Cardiac muscle cell (in vitro differentiated cells and primary cell): ENCODE measurements at places on chromosomes 1 and 21. TPM values are rescaled to one million over a fixed set of nuclear protein-coding genes. Genes with fewer than 3 reads are reported as not detected.

- peaks cover 16% of the 10 kb centered on the region for H3K4me1 ChIP-seq
- no peaks in the 10 kb centered on the region for H3K27me3 ChIP-seq
- H3K4me3 ChIP-seq = peak overlapping the region; percentile 84
- H3K27ac ChIP-seq = peak overlapping the region; percentile 99
- H3K36me3 ChIP-seq = peaks cover 28% of the 10 kb centered on the region
- DNase-seq = peak; percentile 49
These were observed 526 bp downstream of the TPR start for GRCh38 chr1:186374303-186375151.

DNA sequence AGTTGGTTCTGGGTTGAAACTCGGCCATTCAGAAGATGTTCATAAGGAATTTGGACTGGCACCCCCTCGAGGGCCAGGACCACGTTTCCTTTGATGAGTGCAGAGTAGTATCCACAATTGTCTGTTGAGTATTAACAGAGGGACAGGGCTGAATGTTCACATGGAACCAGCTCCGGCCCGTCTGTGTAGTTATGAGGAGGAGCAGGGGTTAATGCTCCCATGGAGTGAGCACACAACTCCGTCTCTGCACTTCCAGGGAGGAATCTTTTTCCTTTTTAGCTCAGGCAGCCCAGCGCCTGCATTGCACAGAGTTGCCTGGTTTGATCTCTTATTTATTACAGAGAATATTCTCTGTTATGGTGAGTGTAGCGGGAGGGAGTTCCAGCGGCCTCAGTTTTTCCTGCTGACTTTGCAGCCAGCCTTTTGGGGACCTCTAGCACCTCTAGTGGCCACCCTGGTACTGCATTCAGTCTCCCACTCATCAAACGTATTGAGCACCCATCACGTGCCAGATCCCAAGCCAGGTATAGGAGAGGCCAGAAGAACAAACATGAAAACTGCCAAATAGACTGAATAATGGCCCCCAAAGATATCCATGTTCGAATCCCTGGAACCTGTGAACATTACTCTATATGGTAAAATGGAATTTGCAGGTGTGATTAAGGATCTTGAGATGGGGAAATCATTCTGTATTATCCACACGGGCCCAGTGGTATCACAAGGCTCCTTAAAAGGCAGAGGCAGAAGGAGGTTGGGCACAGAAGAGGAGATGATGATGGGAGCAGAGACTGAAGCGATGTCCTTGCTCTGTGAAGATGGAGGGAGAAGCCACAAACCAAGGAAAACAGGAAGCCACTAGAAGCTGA is 167.7 kb upstream of the CSF3R start:
- no peaks in the 10 kb centered on the region for H3K36me3 ChIP-seq
- no peaks in the 10 kb centered on the region for H3K27me3 ChIP-seq
- no peaks in the 10 kb centered on the region for H3K4me1 ChIP-seq
- H3K27ac ChIP-seq = no peak overlapping the region
- no peak overlapping the region for H3K4me3 ChIP-seq
- peak; percentile 63 for DNase-seq

- H3K4me1 ChIP-seq = no peaks in the 10 kb centered on the region
- H3K36me3 ChIP-seq = no peaks in the 10 kb centered on the region
- H3K4me3 ChIP-seq = no peak overlapping the region
- no peak overlapping the region for H3K27ac ChIP-seq
- peaks cover 86% of the 10 kb centered on the region for H3K27me3 ChIP-seq
These were observed 6.2 kb downstream of the TACSTD2 start for GRCh38 chr1:58570817-58571216.

Gene DNAH14
- 24.6 and 40.8 TPM in 2 replicates for total RNA-seq

DNA sequence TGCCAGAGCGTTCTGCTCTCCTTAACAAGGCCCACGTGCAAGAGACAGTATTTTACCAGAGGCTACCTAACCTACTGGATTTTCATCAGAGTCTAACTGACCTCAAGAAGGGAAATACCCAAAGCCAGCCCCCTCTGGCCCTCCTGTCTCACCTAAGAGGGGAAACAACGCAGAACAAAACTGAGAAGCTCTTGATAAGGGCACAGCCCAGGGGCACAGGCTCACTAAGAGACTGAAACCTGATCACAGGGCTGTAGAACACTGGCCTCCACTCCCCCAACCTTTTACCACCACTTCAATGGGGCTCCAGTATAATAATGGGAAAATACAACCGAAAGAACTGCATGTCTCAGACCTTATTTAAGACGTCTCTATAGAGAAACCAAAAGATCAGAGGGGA is 449.5 kb upstream of the CAMK1G start:
- H3K27ac ChIP-seq = no peak overlapping the region
- no peak overlapping the region for H3K4me3 ChIP-seq
- H3K27me3 ChIP-seq = no peaks in the 10 kb centered on the region
- no peak for DNase-seq

Gene C4BPB
- total RNA-seq = not detected in 2 replicates

Gene LRRC39
- total RNA-seq = 13.3 and 17.3 TPM in 2 replicates

- peaks cover 47% of the 10 kb centered on the region for H3K4me1 ChIP-seq
- H3K36me3 ChIP-seq = no peaks in the 10 kb centered on the region
- no peak overlapping the region for H3K27ac ChIP-seq
These were observed 117.1 kb upstream of the SPAG17 start for GRCh38 chr1:118302145-118302544.

Gene SPRR5
- not detected in 2 replicates for total RNA-seq

DNA sequence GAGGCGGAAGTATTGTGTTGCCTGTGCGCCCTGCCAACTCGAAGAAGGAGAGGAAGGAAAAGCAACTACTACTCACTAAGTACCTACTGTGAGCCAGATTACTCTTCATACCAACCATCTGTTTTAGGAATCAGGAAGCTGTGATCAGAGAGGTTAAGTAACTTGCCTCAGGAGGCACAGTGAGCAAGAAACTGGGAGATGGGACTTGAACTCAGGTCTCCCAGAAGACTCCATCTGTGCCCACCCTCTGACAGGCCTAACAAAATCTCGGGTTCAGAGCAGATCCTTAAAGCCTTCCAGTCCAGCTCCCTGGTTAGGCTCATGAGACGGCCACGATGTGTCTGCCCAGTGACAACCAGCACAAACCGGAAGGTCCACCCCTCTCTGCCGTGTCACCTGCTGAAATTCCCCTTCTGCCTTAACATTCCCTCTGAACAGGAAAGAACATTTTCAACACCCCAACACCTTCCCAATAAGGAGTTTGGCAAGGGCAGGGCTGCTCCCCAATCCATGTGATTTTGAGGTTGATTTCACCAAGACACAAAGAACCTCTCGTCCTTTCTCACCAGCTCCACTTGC is 230.1 kb downstream of the TOMM20 start:
- DNase-seq = no peak
- no peak overlapping the region for H3K4me3 ChIP-seq
- peak overlapping the region; percentile 9 for H3K27ac ChIP-seq
- no peaks in the 10 kb centered on the region for H3K27me3 ChIP-seq
- H3K4me1 ChIP-seq = peaks cover 10% of the 10 kb centered on the region

Gene RGS13
- 1.3 and 1.4 TPM in 2 replicates for total RNA-seq

GRCh38 chr1:7975212-7975865 is 13.8 kb downstream of the PARK7 start:
- no peak overlapping the region for H3K4me3 ChIP-seq
- DNase-seq = peak; percentile 83
- H3K27me3 ChIP-seq = no peaks in the 10 kb centered on the region
- H3K4me1 ChIP-seq = no peaks in the 10 kb centered on the region
- peaks cover 26% of the 10 kb centered on the region for H3K36me3 ChIP-seq

GRCh38 chr1:234176000-234176399 is 197.3 kb upstream of the COA6 start:
- DNase-seq = no peak
- no peaks in the 10 kb centered on the region for H3K36me3 ChIP-seq
- H3K4me3 ChIP-seq = no peak overlapping the region
- H3K27ac ChIP-seq = no peak overlapping the region

DNA sequence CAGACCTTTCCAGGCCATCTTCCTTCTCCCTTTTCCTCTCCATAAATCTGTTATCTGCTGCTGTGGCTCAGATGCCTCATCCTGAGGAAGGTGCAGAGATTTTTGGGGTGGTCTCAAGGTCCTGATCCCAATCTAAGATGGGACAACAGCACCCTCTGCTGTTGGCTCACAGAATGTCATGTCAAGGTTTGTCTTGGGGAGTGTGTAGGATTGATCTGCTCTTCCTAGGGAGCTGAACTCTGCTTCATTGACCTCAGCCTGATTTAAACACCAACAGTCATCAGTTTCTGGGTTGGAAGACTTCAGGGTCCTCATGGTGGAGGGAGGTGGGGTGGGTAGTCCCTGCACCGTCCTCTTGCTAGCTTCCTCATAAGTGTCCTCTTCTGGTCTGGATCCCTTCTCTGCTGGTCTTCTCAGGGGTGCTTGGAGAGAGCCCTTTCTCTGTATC is 62.8 kb upstream of the LAX1 start:
- peaks cover 18% of the 10 kb centered on the region for H3K27me3 ChIP-seq
- peak; percentile 63 for DNase-seq
- no peak overlapping the region for H3K4me3 ChIP-seq

GRCh38 chr1:108149796-108150467 is 50.2 kb downstream of the SLC25A24 start:
- no peak overlapping the region for H3K27ac ChIP-seq
- H3K4me1 ChIP-seq = no peaks in the 10 kb centered on the region
- H3K27me3 ChIP-seq = no peaks in the 10 kb centered on the region
- DNase-seq = peak; percentile 35

Gene RHD
- 0.74 TPM in 1 of 2 replicates, not detected in the other for total RNA-seq

Gene FGGY
- total RNA-seq = 5.6 and 14.5 TPM in 2 replicates

DNA sequence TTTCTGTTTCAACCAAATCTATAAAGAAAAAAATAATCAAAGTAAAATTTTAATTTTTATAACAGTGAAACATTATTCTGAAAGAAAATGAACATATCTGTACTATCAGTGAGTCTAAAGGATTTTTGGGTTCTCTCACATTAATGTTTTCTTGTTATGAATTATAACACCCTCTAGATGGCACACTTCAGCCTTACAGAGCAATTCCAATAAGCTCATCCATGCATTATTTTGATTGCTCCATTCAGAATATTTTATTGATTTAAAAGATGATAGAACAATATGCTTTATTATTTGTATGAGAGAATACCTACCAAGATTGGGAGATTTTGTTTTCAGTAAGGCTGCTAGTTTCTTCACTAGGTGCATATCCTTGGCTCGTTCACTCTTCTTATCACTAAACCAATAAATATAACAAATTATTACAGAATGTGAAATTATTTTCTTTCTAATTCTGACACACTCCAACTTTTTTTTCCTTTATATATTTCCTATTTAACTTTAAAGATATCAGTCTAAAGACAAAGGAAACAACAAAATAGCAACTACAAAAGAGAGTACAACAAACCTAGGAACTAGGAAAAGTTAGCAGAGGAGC is 82.4 kb downstream of the RAB3GAP2 start:
- peaks cover 51% of the 10 kb centered on the region for H3K36me3 ChIP-seq
- no peak overlapping the region for H3K27ac ChIP-seq
- DNase-seq = peak; percentile 18
- H3K27me3 ChIP-seq = no peaks in the 10 kb centered on the region

Gene SPAG17
- 0.42 and 0.78 TPM in 2 replicates for total RNA-seq

DNA sequence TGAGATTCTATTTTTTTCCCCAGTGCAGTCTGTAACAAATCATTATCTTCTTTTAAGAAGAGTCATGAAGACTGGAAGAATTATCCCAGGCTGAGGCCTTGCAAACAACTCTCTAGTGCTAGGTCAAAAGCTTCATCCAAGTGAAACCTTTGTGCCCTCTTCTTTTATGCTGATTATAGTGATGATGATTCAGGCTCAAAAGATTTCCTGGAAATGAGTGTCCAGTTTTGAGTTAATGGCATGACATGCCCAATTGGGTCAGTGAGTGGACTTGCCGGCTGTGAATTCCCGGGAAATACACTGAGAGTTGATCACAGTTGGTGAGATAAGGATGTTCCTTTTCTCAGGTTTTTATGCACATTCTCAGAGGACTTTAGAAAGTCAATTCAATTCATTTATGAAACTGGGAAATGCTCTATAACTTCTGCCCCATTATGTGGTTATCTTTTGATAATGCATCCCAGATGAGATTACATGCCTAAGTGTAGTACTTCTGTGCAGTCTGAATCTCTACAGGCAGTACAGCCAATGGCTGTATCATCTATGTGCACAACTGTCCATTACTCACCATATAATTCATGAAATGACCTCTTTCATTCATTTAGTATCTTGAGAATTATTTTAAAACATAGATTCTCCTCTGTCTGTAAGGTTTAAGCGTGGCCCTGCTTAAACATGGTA is 66.2 kb downstream of the S1PR1 start:
- peak; percentile 43 for DNase-seq
- no peaks in the 10 kb centered on the region for H3K36me3 ChIP-seq
- H3K4me1 ChIP-seq = peaks cover 15% of the 10 kb centered on the region
- no peak overlapping the region for H3K27ac ChIP-seq
- no peak overlapping the region for H3K4me3 ChIP-seq

Gene MTARC2
- total RNA-seq = 36.4 and 38.1 TPM in 2 replicates

Gene NBPF3
- 10.4 and 13.8 TPM in 2 replicates for total RNA-seq

Gene SNX7
- 16.9 and 20.6 TPM in 2 replicates for total RNA-seq

Gene LHX8
- total RNA-seq = 0.18 and 0.35 TPM in 2 replicates

Gene KRTAP6-1
- total RNA-seq = not detected in 2 replicates

DNA sequence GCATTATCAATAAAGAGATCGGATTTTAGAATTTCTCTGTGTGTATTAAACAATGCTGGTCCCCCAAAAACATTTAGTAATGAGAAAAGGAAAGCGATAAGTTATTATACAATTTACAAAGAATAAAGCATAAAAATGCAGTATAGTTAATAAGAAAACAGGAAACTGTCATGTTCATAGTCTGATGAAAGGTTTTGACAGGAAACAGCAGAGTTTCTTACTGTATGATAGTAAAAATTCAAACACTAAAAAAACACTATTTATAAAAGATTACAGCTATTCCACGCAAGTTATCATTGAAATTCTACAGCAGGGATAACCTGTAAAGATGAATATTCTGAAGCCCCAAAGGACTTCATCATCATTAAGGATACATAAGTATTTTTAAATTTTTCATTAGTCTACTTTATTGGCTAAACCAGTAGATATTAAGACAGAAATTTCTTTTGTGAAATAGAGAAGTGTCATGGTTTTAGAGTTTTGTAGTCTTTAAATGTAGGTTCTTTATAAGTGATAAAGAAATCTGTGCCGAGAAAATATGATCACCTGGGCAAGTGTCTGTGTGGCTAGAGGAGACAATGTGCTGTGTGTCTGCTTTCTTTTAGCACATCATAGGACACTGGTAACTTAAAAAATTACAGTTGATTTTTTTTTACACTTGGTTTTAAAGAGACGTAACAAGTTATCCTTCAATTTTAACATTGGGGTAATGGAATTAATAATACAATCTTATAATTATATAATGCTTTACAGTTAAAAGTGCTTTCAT is 49.7 kb upstream of the GFI1 start:
- no peak overlapping the region for H3K4me3 ChIP-seq
- no peak for DNase-seq
- no peaks in the 10 kb centered on the region for H3K27me3 ChIP-seq
- no peak overlapping the region for H3K27ac ChIP-seq

GRCh38 chr1:192869308-192869940 is 60.6 kb downstream of the RGS2 start:
- no peak overlapping the region for H3K27ac ChIP-seq
- H3K4me3 ChIP-seq = no peak overlapping the region
- H3K4me1 ChIP-seq = no peaks in the 10 kb centered on the region
- no peaks in the 10 kb centered on the region for H3K27me3 ChIP-seq
- no peaks in the 10 kb centered on the region for H3K36me3 ChIP-seq
- no peak for DNase-seq
